WTC11 (cell line): ENCODE measurements at places on chromosomes 13 and 19. TPM values are rescaled to one million over a fixed set of nuclear protein-coding genes. Genes with fewer than 3 reads are reported as not detected.

- no peak for DNase-seq
Observed at GRCh38 chr13:27470075-27470820, 19.9 kb upstream of the MTIF3 start.

DNA sequence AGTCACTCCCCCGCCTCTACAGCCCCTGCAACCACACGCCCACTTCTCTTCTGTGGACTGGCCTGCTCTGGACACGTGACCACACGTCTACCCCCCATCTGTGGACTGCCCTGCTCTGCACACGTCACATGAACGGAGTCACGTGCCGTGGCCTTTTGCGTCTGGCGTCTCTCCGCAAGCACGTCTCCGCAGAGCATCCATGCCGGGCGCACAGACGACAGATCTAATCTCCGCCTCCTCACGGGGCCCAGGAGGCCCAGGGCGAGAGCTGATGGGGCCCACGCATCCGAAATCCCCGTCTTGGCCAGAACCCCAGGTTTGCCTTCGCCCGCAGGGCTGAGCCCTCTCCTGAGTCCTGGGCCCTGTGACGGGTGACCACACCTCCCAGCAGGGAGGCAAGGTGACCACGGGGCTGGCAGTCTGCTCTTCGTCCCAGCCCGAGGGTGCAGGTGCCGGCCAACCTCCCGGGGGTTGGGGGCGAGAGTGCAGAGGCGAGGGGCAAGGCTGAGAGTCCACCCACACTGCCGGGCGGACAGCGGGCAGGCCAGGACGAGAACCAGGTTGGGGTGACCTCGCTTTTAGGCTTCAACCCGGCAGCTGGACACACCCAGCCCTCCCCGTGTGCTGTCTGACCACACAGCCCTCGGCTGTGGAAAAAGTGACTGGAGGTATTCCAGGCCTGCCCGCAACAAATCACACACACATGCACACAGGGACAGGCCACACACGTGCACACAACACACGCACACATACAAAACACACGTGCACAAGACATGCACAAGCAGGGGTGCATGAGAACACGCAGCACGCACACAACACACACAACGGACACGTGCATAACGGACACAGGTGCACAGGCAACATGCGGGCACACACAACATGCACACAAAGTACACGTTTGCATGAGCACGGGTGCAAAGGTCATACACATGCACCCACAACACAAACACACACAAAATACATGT, 3.9 kb downstream of the SBNO2 start:
- peak; percentile 14 for DNase-seq

- peak; percentile 61 for DNase-seq
Observed at GRCh38 chr19:10636304-10636972, 11.1 kb downstream of the SLC44A2 start.

Gene RXFP2
- not detected in 3 replicates for total RNA-seq

GRCh38 chr13:33931397-33932311, 113.7 kb downstream of the RFC3 start:
- peak; percentile 17 for DNase-seq

GRCh38 chr19:54188215-54188871, 1.0 kb downstream of the MBOAT7 start:
- DNase-seq = peak; percentile 27

Gene CACNG8
- 12.5 to 15.7 TPM (median 15.1 TPM) in 3 replicates for total RNA-seq

DNA sequence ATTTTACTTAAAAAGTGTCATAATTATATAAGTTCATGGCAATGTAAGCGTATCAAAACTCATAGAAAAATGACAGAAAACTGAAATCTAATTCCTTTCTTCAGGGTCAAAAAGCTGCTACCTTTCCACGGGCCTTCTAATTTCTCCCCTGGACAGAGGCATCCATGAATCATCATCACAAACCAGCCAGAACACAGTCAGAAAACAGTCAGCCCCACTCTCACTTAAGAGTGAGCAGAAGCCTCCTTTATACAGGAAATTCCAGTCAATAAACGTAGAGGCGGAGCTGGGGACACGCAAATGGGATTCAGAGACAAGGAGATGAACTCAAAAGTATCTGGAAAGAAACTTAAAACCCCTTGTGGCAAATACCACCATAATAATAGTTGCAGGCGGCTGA, 54.2 kb upstream of the ABCC4 start:
- DNase-seq = no peak

Gene ZNF525
- total RNA-seq = 46.9 to 59.7 TPM (median 48.6 TPM) in 3 replicates

Gene COL4A2
- total RNA-seq = 102 to 109 TPM (median 106 TPM) in 3 replicates

Gene FARP1
- total RNA-seq = 80.8 to 96.6 TPM (median 91.1 TPM) in 3 replicates

- no peak for DNase-seq
Observed at GRCh38 chr13:36258831-36259230, 38.8 kb downstream of the CCDC169 start.

GRCh38 chr13:24087605-24088225, 72.8 kb upstream of the SPATA13 start:
- DNase-seq = no peak

- no peak for DNase-seq
Observed at GRCh38 chr13:42474954-42475353, 99.0 kb upstream of the TNFSF11 start.

Gene HPN
- 20.8 to 35.5 TPM (median 34.6 TPM) in 3 replicates for total RNA-seq

- DNase-seq = no peak
Observed at GRCh38 chr13:22120646-22121045, 449.8 kb downstream of the FGF9 start.

- no peak for DNase-seq
Observed at GRCh38 chr19:4593409-4593851, 33.9 kb upstream of the SEMA6B start.

Gene TEX29
- 0.32 to 0.68 TPM (median 0.37 TPM) in 3 replicates for total RNA-seq

- DNase-seq = no peak
Observed at GRCh38 chr13:36108342-36108741, 22.8 kb downstream of the DCLK1 start.

- DNase-seq = peak; percentile 11
Observed at GRCh38 chr13:37546087-37546486, 52.5 kb downstream of the POSTN start.

Gene FLT3
- total RNA-seq = 0.15 to 0.34 TPM (median 0.16 TPM) in 3 replicates

GRCh38 chr13:32790731-32791130, 204.5 kb downstream of the PDS5B start:
- no peak for DNase-seq

DNA sequence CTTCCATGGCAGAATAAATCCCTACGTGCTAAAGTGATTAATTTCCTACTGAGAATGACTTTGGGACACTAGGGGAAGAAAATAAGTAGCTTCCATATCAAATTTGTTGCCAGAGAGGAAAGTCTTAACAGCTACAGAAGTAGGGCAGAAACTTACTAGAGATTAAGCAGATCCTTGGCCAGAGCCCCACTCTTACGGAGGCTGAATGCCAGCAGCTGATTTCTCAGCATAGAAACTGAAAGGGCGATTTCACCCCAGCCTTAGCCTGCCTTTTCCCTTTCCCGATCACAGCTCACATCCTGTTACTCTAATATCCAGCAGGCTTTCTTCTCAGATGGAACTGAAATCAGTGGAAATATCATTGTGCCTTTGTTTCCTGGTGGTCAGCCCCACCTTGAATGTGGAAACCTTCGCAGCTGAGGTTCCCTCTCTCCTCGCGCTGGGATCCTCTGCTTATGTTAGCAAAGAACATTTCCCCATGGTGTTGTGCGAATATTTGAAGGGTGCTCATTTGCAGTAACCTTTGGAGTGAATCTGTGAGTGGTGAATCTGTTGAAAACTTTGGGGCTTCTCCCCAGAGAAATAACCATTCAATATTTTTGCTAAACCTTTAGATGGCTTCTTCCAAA, 8.4 kb downstream of the FAM124A start:
- DNase-seq = no peak

DNA sequence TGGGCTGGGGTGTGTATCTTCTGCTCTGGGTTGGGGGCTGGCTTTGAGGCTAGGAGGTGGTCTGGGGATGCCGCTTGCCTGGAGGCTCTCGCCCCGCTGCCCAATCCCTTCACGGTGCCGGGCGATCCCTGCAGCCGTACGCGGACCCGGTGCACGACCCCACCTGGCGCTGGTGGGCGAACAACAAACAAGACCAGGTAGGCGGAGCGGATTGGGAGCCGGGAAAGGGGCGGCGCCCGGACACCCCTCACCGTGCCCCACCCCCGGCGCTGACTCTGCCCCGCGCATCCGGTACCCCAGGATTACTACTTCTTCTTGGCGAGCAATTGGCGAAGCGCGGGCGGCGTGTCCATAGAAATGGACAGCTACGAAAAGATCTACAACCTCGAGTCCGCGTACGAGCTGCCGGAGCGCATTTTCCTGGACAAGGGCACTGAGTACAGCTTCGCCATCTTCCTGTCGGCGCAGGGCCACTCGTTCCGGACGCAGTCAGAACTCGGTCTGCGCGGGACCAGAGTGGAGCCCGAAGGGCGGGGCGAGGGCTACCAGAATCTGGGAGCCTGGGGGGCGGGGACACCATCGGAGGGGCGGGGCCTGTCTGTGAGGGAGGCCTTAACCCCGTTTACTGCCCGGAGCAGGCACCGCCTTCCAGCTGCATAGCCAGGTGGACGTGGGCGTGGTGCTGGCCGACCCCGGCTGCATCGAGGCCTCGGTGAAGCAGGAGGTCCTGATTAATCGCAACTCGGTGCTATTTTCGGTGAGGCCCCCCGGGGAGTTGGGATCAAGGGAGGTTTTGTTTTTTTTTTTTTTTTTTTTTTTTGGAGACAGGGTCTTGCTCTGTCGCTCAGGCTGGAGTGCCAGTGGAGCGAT, 12.1 kb upstream of the PSMD8 start:
- peak; percentile 99 for DNase-seq
